ENCODE measurements at places on chromosomes 12 and 14.

- DNase-seq: peak; percentile 29
Observed at GRCh38 chr12:99087278-99087677, 442.2 kb downstream of the APAF1 start.

DNA sequence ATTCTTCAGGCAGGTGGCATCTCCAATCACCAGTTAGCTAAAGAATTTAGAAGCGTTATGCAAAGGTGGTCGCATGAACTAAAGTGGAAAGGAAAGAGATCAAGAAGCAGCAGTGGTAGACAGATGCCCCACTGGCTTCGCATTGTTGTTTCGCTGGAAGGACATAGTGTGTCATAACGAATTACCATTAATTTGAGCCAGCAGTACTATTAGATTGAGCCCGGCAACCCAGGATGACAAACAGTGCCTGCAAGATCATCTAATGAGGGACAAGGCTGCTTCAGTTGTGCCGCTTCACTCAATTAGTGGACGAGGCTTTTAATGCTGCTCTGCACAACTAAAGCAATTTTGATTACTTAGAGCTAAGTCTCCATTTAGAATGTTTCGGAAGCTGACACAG, 274.5 kb upstream of the SOX5 start:
- no peak for DNase-seq

- no peak for DNase-seq
Observed at GRCh38 chr12:28497889-28498411, 307.7 kb downstream of the CCDC91 start.

- DNase-seq: no peak
Observed at GRCh38 chr14:56168007-56168616, 49.9 kb downstream of the PELI2 start.

DNA sequence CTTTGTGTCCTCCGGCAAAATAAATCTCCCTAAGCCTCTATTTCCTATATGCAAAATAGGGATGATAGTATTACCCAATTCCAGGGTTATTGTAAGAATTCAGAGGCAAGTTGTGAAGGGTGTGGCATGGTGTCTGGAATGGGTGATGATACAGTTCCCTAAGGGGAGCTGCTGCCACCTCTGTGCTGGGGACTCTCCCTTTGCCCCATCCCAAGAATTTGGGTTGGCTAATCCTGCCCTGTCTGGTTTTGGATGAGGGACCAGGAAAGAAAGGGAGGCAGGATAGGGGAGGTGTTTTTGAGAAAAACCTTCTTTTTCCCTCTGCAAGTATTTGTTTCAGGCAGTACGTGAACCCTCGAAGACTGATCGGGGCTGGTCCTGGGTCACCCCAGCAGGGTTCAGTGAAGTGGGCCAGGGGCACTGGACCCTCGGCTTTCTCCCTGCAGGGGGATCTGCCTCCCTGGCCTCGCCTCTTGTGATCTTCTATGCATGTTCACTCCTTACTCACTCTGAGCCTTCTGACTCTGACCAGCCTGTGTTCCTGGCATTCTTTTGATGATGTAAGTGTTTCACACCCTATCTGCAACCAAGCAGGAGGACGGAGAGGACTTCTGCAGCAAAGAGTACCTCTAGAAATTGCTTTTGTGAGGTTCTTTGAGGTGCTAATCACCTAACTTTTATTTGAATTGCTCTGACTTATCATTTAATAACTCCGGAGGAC, 60.8 kb downstream of the RASSF3 start:
- no peak for DNase-seq

GRCh38 chr14:59020382-59020781, 168.1 kb upstream of the DAAM1 start:
- no peak for DNase-seq
